Dermis microvascular lymphatic vessel endothelial cell (primary cell): ENCODE measurements at places on chromosomes 7 and 10. TPM values are rescaled to one million over a fixed set of nuclear protein-coding genes. Genes with fewer than 3 reads are reported as not detected.

DNA sequence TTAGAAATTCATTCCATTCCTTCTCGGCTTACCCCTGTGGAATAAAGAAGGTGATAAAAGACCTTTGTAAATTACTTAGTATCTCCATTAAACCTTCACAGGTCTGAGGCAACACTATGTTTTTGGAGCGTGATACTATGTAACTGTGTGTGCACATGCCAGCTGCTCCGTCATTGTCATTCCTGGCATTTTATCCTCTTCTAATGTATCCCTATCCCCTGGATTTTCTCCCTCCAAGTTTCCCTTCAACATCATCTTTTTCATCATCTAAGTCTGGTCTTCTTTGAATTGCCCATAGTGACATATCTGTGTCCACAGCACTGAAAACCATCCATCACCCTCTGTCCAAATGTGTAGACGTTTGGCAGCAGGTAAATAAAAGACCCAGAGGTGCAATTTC is 125.7 kb downstream of the TEX36 start:
- no peak for DNase-seq

Gene AKR1C8
- not detected in 2 replicates for total RNA-seq

Gene SERPINE1
- 81.9 and 88.2 TPM in 2 replicates for total RNA-seq

Gene SYNPO2L
- not detected in 2 replicates for total RNA-seq

DNA sequence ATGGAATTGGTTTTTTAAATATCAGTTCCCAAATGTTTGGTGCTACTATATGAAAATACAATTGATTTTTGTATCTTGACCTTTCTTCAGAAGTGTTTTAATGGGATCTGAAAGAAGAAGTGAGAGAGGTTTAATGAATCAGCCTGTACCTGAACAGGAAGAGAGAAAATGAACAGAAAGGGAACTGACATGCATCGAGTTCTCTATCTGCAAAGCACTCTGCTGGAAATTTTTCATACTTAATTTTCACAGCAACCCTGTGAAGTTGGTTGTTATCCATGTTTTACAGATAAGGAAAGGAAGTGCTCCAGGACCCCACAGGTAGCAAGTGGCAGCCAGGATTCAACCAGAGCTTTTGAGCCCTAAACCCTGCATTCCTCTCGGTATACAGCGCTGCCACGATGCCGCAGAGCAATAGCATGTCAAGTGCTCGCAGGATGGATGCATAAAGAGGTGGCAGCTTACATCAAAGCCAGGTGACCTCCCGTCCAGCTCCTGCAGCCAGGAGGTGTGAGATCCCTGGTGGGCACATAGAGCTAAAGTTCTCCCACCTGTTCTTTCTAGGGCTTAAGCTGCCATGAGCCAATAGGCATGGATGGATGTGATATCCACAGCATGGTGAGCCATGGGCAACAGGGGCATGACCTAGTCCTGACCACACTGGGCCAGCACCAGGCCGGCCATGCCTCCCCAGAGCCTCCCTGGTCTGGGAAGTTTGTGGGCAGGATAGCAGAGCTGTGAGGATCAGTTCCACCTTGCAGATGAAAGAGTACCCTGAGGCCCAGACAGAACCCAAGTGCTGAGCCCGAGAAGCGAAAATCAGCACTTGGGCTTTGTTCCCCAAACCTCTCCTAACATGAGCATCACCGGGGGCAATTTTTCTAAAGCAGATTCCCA is 57.2 kb downstream of the CALML3 start:
- DNase-seq, result no peak

Gene CDHR3
- 1.0 and 1.3 TPM in 2 replicates for total RNA-seq

DNA sequence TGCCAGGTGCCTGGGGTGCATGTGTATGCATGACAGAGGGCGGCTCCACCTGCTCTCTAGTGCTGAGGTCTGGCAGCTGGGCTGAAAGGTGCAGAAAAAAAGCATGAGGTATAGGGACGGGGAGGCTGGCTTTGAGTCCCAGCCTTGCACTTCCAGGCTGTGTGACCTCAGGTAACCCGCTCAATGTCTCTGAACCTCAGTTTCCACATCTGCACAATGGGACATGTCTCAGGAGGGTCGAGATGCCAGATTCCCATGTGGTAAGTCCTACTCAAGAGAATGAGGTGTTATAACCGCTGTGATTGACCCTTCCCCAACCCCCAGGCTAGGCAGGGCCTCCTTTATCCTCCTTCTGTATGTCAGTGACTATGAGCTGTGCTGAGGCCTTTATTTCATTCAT is 48.8 kb downstream of the ARHGAP22 start:
- no peak for DNase-seq

DNA sequence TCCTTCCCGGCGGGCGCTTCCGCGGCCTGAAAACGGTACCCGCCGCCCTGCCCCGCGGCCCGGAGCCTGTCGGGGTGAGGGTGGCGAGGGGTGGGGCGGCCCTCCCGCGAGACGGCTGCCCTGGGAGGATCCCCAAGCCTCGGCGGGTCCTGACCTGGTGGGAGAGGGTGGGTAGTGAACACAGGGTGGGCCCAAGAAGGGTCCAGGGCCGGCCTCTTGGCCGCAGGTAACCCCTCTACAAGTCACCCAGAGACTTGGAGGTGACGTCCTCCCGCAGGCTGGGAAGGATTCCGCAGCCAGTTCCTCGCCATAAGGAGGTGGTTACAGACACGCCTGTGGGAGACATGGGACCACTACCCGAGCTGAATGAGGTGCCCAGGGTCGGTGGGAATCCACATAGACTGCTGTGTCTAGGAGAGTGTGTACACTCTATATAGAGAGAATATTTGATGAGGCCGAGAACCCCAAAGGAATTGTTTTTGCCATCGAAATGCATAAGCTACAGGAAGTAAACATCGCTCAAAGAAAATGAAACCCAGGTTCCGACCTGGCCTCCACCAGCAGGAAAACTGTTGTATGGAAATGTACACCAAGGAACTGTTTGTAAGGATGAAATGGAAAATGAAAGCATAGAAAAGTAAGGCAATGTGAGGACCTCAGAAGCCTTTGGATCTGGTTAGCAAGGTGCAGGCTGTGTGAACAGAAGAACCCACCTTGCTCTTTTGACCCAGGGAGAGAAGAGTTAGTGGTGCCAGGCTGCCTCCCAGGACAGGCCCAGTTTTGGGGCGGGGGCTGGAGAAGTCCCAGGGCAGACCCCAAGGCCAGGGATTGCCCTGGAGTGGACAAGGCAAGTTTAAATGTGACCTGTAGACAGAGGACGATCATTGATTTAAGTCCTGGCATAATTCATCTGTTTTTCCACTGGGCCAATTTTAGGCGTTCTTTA is 659 bp downstream of the OPTN start:
- DNase-seq, result peak; percentile 47

- peak; percentile 78 for DNase-seq
Measured at GRCh38 chr7:4631380-4632179, 50.5 kb upstream of the FOXK1 start.

DNA sequence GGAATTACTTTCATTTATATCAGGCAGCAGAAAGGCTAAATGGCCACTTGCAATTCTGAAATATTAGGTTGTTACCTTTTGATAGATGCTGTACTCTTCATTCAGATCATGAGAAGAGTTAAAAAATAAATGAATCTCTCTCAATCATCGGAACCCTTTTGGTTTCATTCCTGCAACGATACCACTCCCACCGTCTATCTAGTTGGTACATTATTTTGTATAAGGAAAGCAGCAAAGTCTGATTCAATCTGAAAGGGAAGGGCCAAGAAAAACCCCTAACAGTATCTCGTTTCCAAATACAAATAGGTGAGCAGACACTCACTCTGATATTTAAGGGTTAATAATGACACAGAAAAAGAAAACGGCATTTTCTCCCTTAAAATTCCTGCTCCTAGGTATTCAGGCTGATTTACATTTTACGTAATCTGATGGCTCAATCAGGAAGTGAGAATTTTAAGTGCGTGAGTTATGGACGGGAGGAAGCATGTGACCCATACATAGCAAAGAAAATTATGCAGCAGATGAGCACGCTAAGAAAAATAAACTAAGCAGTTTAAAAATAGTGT is 209.4 kb upstream of the KLF14 start:
- DNase-seq, result peak; percentile 80

DNA sequence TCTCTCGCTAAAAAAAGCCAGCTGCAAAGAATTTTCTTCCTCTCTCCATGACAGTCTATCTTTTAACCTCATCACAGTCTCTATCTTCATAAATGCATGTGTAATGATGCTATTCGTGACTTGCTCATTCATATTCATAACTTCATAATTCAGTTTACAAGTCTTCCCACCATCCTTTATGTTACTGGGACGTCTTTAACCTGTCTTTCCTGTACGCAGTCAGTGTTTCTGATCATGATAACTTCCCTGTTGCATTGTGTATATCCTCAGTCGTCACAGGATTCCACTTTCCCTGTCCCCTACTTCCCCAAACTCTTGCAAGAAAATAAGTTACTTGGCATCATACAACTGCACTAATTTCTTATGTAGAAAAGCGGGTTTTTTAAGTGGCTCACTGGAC is 165.6 kb upstream of the ASAH2 start:
- DNase-seq, result no peak

GRCh38 chr7:30145426-30145970 is 10.7 kb downstream of the MTURN start:
- no peak for DNase-seq

Gene ITIH2
- total RNA-seq, result not detected in 2 replicates

DNA sequence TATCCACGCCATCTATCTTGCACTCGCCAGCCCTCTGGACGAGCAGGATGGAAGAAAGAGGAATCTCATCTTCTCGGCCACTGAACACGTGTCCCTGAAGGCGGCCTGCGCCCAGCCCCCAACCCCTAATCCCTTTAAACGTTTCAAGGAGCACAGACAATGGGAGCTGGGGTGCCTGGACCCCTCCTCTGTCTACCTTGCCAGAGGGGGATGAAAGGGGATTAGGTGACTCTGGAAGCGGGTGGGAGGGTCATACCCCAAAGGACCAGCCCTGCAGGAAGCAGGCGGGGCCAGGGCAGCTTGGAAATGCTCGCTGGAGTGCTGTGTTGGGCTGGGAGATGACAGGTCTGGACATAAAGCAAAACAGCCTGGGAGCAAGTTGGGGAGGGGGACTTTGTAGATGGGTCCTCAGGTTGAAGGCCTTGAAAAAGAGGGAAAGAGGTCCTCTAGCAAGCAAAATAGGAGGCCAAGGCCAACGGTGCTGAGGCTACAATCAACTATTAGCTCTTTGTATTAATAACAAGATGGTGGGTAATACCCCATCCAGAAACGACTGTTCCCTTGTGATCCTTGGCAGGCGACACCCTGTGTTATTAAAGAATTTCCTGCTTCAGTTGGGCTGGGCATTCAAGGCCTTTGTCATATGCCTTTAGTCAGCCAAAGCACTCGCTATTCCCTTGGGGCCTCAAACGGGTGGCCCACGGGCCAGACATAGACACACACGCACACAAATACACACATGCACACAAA is 126.5 kb upstream of the UNC5B start:
- DNase-seq, result no peak

Gene CHST15
- 72.9 and 114 TPM in 2 replicates for total RNA-seq
